ENCODE measurements at places on chromosomes 7 and 10. TPM values are rescaled to one million over a fixed set of nuclear protein-coding genes. Genes with fewer than 3 reads are reported as not detected.

Gene GFRA1
- total RNA-seq: not detected

Gene ZNF804B
- not detected for total RNA-seq

Gene FFAR4
- total RNA-seq: not detected

Gene DKK1
- not detected for total RNA-seq

Gene DIP2C
- total RNA-seq: 1.6 TPM

Gene MYOZ1
- total RNA-seq: not detected

Gene ZNF485
- 6.5 TPM for total RNA-seq

Gene FAM24B
- total RNA-seq: 9.1 TPM

Gene MEIG1
- total RNA-seq: 0.58 TPM

Gene RGS10
- total RNA-seq: 162 TPM

Gene TMEM273
- total RNA-seq: 17.3 TPM

Gene SPDYE2B
- total RNA-seq: not detected

Gene TRPV6
- total RNA-seq: not detected

Gene HOXA4
- not detected for total RNA-seq

Gene WASL
- 8.0 TPM for total RNA-seq

Gene CFAP69
- total RNA-seq: not detected

Gene MALRD1
- not detected for total RNA-seq

Gene MMP21
- not detected for total RNA-seq

Gene ZNF212
- 13.0 TPM for total RNA-seq

Gene TMEM213
- total RNA-seq: 0.28 TPM

Gene CYP3A5
- not detected for total RNA-seq

Gene HTR5A
- not detected for total RNA-seq

Gene LOXL4
- not detected for total RNA-seq

Gene RELN
- total RNA-seq: not detected

Gene CH25H
- not detected for total RNA-seq

Gene ACSM6
- not detected for total RNA-seq

Gene CDHR1
- total RNA-seq: 0.30 TPM

Gene SPDYE16
- 0.36 TPM for total RNA-seq

Gene PDE6C
- total RNA-seq: not detected

Gene LBX1
- total RNA-seq: not detected

Gene RET
- 0.22 TPM for total RNA-seq

Gene ZNF37A
- 19.4 TPM for total RNA-seq

Gene AKR1B15
- total RNA-seq: not detected

Gene NPFFR1
- total RNA-seq: not detected

Gene SPDYE5
- 0.17 TPM for total RNA-seq

Gene CELF2
- total RNA-seq: 175 TPM

Gene SLC18A3
- not detected for total RNA-seq

Gene PAX4
- not detected for total RNA-seq

Gene UCMA
- not detected for total RNA-seq

Gene METTL27
- total RNA-seq: 2.6 TPM

Gene HHEX
- not detected for total RNA-seq

Gene ACTL6B
- not detected for total RNA-seq

Gene CFAP43
- not detected for total RNA-seq

Gene VSTM4
- not detected for total RNA-seq

Gene TCERG1L
- not detected for total RNA-seq

Gene AGAP5
- total RNA-seq: 9.0 TPM

Gene CPXM2
- total RNA-seq: not detected

Gene AKR1C2
- total RNA-seq: not detected

Gene TMEM139
- total RNA-seq: 0.71 TPM

Gene VGF
- 0.25 TPM for total RNA-seq
